Activated CD4-positive, alpha-beta memory T cell treated with anti-CD3 and anti-CD28 coated beads, Interleukin-2, amount 10 ng/mL, durations not matched to agents 7 days and 5 days (primary cell): ENCODE measurements at places on chromosomes 3 and 15. TPM values are rescaled to one million over a fixed set of nuclear protein-coding genes. Genes with fewer than 3 reads are reported as not detected.

DNA sequence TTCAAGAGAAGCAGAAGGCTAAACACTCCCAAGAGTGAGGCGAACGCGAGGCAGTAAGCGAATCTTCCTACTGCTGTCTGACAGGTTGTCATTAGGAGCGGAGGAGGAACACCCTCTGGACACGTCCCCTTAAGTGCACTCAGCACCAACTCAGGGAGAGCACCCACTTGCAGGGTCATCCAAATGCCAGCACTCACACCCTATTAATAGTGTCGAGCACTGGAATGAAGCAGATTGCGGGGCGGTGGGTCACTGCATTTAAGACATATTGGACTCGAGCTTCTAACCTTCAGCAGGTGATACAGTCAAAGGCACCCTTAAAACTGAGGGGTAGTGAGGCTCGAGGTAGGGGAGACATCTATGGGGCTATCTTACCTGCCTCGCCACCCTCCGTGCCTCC is 28.7 kb downstream of the SH3BP5 start:
- H3K27me3 ChIP-seq = no peaks in the 10 kb centered on the region
- peaks cover 67% of the 10 kb centered on the region for H3K36me3 ChIP-seq
- H3K4me3 ChIP-seq = peak overlapping the region; percentile 73
- DNase-seq = no peak
- H3K27ac ChIP-seq = peak overlapping the region; percentile 89

The P4HTM gene
- total RNA-seq = 49.9 TPM

GRCh38 chr3:125137358-125138033 is 75.1 kb downstream of the SLC12A8 start:
- H3K4me3 ChIP-seq = no peak overlapping the region
- H3K27me3 ChIP-seq = peaks cover 68% of the 10 kb centered on the region
- H3K27ac ChIP-seq = no peak overlapping the region
- H3K36me3 ChIP-seq = peaks cover 10% of the 10 kb centered on the region

DNA sequence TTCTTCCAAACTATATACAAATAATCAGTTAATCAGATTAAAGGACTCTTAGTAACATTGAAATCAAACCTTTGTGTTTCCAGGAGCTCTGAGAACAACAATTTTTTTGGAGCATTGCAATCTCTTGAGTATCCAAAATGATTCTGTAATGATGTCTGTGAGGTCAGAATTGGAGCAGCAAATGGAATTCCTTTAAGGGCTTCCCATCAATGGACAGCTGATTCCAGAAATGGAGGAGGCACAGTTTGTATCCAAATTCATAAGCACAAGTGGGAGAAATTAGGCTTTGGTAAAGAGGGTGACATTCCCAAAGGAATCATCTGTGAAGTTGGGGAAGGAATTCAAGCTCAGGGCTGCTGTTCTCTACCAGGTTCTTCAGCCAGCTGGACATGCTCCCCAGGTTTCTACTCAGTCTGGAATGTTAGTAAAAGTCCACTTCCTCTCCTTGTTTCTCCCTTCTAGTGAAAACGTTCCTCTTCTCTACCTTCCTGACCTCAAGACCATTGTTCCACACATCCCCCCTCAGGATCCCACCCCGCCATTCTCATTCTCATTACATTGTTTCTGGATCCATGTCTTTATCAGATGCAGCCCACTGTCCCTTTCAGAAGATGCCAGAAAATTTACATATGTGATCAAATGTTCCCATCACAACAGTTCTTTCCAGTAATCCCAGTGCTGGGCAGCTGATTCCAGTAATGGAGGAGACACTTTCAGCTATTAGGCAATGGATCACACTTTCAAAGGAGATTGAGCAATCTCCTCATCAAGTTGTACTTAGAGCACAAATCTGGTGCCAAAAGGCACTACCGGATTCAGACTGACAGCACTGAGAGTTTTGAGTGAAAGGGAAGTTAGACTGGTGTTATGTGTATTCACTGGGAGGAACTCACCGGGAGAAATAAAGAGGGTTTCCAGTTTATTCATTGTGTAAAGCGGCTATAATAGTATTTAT is 391.3 kb upstream of the TPRG1 start:
- H3K27me3 ChIP-seq = no peaks in the 10 kb centered on the region
- no peak overlapping the region for H3K4me3 ChIP-seq
- H3K4me1 ChIP-seq = peaks cover 8% of the 10 kb centered on the region
- no peak for DNase-seq
